ENCODE measurements at places on chromosomes 7 and 10.

- peak; percentile 54 for DNase-seq
These were observed 32.9 kb downstream of the ENTPD1 start for GRCh38 chr10:95788830-95789229.

DNA sequence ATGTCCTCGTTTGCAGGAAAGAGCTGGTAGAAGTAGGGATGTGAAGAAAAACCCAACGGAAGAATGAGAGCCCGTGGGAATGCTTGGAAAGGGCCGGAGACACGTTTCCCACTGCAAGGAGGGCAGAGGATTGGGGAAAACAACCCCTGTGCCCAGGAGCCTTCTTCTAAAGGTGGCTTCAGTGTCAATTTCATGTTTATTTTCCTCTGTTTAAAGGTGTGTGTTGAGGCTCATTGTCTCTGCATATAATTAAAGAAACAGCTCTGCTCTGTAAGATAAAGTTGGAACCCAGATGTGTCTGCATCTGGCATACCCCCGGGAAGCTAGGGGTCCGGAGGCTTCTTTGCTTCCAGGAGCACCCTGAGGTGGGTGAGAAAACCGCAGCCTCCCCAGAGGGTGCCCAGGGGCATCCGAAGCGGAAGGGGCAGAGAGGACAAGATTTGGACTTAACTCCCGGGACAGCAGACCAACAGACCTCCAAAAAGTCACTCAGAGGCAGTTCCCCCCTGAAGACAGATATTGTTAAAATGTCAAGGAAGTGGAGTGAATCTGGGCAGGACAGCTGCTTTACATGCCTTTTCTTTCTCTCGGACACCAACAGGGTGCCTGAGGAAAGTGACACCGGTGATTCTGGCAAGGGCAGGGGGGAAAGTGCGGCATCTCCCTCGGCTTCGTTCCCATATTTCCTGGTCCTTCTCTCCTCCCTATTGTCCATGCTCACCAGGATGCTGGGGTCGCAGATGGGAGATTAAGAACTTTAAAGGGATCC lies 8.6 kb upstream of the GATA3 start:
- no peak for DNase-seq

DNA sequence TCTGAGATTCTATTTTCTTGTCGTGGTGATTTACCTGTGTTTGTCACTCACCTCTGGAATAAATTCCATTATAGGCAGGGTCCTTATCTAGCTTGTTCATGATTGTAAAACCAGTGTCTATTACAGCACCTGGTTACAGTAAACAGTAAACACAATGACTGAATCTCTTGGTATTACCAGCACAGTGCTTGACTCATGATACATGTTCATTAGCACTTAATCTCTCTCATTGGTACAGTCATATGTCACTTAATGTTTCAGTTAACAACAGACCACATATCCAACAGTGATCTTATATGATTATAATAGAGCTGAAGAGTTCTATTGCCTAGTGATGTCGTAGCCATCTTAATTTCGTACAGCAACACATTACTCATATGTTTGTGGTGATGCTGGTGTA lies 1.6 kb upstream of the TASOR2 start:
- no peak for DNase-seq

- DNase-seq: no peak
These were observed 927 bp upstream of the ALOX5 start for GRCh38 chr10:45373003-45373575.

GRCh38 chr10:73136627-73137026 lies 26.4 kb downstream of the NUDT13 start:
- peak; percentile 44 for DNase-seq

DNA sequence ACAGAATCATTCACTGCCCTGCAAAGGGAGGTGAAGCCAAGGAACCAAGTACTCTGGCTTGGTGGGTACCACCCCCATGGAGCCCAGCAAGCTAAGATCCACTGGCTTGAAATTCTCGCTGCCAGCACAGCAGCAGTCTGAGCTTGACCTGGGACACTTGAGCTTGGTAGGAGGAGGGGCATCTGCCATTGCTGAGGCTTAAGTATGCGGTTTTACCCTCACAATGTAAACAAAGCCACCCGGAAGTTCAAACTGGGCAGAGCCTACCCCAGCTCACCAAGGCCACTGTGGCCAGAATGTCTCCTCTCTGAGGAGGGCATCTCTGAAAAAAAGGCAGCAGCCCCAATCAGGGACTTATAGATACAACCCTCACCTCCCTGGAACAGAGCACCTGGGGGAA lies 1050.0 kb upstream of the GHITM start:
- no peak for DNase-seq

GRCh38 chr10:109203646-109204353 lies 719.5 kb downstream of the XPNPEP1 start:
- peak; percentile 13 for DNase-seq

DNA sequence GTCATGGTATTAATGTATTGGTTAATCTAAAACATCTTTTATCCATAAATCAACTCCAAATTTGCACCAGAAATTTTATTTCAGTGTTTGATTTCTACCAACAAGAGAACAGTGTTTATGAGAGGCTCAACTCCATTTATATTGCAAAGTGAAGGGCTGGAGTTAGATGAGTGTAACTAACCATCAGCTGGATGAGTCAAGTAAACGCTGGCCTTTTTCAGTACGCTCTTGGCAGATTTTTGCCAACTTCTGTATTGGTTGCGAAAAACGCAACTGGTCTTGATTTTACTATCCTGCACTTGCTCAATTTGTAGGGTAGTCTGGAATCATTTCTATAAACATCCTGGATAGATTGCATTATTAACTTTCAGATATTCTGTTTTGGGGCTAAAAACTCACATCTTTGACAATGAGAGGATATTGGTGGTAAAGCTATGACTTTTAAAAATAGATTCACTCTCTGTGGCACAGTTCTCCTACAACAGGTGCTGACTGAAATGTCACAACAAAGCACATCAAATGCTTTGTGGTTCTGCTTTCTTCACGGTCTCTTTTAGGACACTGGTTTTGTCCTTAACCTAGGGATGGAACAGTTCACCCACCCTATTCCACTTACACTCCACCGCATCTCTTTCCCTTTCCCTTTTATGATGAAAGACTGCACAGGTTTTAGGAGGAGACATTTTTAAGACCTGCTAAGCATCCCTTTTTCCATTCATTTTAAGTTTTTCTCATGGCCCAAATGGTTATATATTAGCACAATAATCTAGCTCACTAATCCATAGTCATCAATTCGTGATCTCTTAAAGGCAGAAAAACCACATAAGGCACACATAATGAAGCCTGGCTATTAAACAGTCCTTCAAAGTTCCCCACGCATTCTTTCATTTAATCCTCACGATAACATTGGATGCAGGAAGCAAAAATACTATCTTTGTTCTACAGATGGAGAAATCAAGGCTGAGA lies 12.8 kb downstream of the CACNA2D1 start:
- peak; percentile 80 for DNase-seq

DNA sequence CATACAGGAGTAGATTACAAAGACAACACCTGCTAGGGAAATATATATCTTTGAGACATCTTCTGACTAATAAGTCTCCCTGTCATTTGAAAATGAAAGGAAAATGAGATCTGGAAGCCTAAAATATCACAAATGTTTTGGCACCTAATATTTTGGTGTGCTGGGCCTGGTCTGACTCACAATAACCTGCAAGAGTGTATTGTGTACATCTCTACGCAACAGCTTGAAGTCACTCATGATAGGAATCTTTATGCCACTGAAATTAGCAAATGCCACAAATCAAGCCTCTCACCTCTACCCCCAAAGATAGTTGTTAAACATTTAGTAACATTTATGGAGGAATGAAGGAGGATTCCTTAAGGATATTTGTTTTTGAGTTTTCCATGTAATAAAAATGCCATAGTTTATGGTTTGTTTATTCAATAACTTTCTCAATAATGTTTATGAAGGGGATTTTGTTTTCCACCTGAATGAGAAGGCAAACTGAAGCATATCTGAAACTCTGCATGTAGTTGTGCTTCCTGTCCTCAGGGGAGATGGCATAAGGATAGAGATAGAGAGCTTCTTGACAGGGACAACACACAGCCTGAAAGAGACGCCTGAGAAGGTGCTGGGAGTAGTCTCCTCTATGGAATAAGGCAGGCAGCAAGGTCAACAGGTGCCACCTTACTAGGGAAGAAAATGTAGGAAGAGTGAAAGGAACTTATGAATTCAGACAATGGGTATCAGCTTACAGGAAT lies 197.4 kb downstream of the AHR start:
- no peak for DNase-seq

- no peak for DNase-seq
These were observed 514.4 kb downstream of the SUGCT start for GRCh38 chr7:40649247-40649646.

- no peak for DNase-seq
These were observed 43.9 kb downstream of the APBB1IP start for GRCh38 chr10:26481914-26482550.

GRCh38 chr7:153852261-153852660 lies 199.9 kb upstream of the DPP6 start:
- DNase-seq: no peak

- peak; percentile 99 for DNase-seq
These were observed 19.3 kb downstream of the PPP1R3C start for GRCh38 chr10:91613411-91614187.

DNA sequence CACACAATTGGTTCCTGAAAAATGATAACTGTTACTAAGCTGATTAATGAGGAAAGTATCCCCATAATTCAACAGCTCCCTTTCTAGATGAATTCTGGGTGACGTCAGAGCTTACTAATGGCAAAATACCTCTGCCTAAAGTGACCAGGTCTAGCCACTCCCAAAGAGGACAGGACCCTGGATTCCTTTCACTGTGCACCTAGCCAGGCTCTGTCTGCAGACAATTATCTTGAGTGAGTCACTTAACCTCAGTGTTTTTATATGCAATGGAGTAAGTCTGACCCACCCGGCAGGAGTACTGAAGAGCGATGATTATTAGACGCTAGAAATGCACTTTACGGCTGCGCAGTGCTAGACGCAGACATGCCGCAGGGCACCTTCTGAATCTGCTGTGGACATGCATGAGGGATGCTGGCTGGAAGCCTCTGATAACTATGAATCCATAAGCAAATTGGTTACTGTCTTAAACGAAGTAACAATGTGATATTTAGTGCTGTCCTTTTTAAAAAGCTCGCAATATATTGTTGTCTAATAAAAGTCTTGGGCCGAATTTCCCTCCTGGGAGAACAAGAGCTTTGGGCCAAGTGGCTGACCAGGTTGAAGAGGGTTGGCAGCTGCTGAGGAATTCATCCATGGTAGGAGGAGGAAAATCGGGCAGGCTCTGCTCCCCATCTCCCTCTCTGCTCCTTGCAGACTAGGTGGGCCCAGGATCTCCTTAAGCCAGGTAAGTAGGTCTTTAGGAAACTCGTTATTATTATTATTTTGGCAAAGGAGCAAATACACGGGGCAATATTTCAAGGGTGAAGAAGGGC lies 4.6 kb upstream of the INPP5A start:
- DNase-seq: peak; percentile 78

- DNase-seq: no peak
These were observed 115.8 kb upstream of the VSTM2A start for GRCh38 chr7:54426406-54426805.

- no peak for DNase-seq
These were observed 196.4 kb upstream of the PCLO start for GRCh38 chr7:83359108-83359507.

DNA sequence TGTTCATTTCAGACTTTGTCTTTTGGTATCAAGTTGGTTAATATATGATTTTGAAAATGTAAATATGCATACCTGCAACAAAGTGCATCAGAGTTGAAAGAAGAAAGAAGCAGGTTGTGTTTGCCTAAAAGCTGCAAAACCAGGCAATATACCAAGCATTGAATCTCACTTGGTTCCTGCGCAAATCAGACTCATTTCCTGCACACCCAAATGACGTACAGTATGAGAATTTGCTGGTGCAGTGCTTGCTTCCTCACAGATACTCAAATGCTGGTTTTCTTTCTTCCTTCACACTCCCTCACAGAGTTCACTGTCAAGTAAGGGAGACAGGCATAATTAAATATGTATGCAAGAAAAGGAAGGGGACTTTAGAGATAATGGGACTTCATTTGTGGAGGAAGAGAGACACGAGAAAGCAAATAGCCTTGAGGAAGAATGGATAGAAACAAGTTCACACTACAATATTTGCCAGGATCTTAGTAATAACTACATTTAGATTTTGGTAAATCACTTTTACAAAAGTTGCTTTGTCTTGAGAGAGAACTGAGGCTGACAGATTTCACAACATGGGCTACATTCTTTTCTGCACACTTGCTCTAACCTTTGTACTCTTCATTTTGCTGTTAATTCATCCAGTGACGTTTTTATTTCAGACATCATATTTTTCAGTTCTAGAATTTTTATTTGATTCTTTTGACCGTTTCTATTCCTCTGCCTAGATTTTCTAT lies 56.9 kb upstream of the AOAH start:
- DNase-seq: no peak

GRCh38 chr10:13334556-13334955 lies 13.5 kb downstream of the SEPHS1 start:
- DNase-seq: no peak

- DNase-seq: peak; percentile 96
These were observed 193.0 kb upstream of the CELF2 start for GRCh38 chr10:10824591-10825148.

DNA sequence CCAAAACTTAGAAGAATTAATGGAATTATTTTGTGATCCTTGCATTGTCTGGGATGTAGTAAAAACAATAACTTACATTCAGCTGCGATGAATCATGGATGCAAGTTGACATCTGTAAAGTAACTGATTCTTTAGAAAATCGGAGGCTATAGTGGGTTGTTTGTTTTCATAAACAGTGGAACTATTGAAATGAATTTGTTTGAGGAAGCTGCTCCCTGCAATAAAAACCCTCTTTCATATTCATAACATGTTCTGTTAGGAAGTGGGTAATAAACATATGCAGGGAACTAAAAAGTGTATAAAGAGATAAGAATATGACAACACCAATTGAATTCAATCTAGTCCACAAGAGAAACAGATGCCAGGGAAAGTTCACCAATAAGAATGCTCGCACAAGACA lies 53.6 kb downstream of the AGMO start:
- DNase-seq: peak; percentile 11

DNA sequence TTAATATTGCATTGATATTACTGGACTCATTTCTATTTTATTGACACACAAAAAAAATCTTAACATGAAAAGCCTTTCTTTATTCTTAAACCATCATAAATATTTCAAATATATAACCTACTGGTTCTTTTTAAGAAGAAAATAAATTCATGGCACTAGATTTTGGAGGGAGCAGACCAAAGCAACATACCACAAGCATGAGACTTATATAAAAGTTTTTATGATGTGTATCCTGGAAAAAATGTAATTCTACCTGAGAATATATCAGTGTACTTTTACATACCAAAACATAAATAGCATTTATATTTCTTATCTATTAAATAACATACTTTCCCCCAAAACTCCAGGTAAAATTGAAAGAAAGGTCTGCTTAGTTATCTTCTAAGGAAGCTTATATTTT lies 508.2 kb upstream of the SEMA3D start:
- no peak for DNase-seq

DNA sequence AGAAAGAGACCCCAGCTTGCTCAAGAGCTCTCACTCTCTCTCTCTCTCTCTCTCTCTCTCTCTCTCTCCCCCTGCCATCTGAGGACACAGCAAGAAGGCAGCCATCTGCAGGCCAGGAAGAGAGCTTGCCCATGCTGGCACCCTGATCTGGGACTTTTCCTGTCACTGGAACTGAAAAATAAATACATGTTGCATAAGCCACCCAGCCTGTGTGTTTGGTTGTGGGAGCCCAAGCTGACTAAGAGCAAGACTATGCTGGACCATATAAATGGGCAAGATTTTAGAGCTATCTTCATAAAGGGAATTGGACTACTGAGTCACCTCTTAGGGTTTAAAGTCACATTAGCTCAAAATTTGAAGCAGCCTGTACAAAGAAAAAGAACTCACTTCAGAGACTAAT lies 98.6 kb downstream of the SLC16A9 start:
- DNase-seq: no peak
